ENCODE measurements at places on chromosomes 2 and 18. TPM values are rescaled to one million over a fixed set of nuclear protein-coding genes. Genes with fewer than 3 reads are reported as not detected.

Gene SLC5A7
- not detected for total RNA-seq

Gene TBC1D8
- total RNA-seq = 92.6 TPM

Gene REEP1
- 1.1 TPM for total RNA-seq

Gene C1QL2
- 0.31 TPM for total RNA-seq

Gene IRS1
- 15.2 TPM for total RNA-seq

Gene LRRTM1
- not detected for total RNA-seq

Gene CD28
- total RNA-seq = not detected

Gene STON1
- total RNA-seq = 0.39 TPM

Gene TRAF3IP1
- total RNA-seq = 12.7 TPM
